ENCODE measurements at places on chromosomes 2 and 18.

- no peak for DNase-seq
These were observed 117.9 kb downstream of the HAUS1 start for GRCh38 chr18:46222093-46222492.

- DNase-seq, result no peak
These were observed 446 bp upstream of the RHBDD1 start for GRCh38 chr2:226835420-226835795.

- DNase-seq, result no peak
These were observed 20.6 kb downstream of the SMAD7 start for GRCh38 chr18:48929941-48930713.

- DNase-seq, result no peak
These were observed 11.4 kb upstream of the CIDEA start for GRCh38 chr18:12242658-12243260.

DNA sequence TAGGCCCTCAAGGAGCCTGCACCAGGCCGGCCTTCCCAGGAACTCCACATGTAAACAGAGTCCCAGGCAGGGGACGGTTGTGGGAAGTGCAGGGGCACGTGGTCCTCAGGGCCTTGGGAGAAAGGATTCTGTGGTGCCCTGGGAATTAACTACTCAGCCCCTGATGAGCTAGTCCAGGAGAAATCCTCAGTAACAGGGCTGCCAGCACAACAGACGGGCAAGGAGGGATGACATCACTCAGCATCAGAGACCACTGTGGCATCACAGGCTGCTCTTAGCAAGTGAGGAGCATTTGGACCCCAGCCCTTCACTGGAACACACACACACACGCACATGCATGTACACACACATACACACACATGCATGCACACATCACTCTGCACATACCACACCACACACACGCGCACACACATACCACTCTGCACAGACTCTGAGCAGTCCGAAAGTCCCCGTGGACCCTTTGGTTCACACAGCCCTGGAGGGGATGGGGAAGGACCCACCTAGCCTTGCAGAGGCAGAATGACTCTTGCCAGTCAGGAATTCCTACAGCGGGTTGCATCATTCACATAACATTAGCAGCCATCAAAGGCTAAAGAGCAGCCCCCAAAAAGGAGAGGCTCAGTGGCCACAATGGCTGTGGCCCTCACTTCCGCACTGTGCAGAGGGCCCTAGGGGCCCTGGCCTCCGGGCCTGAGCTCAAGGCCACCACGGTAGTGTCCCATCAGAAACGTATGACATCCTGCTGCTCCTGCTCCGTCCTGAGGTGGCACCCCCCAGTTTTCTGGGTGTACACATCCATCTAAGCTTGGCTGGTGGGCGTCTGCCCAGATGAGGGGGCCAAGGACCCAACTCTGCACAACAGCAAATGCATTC, 1.9 kb upstream of the NMUR1 start:
- no peak for DNase-seq

DNA sequence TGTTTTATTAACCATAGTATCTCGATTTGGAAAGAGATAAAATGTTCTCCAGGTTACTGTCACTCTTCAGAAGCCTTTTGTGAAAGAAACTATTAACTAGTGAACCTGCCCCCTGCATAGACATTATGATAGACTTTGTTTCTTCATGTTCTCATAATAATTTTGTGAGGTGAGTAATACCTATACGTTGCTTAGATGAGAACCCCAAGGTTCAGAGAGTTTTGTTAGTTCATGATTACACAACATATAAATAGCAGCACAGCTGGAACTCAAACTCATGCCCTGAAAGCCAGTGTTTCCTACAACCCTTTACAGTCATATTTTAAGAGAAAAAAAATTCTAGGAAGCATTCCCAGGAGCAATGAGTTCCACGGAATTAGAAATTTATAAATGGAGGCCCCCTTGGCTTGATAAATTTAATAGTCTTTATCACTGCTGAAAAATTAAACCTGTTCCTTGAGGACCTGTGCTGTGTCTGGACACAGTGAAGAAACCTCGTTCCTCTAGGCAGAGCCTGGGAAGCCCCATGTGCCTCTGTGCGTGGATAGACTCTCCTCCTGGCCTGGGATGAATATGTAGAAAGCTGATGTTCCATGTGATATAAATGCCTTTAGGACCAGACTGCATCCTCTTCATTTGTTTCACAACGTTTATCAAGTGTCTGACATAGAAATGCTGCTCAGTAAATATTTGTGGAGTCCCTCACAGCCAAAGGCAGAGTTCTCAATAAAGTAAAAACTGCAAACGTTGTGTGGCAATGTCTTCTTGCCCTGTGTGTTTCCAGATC, 1257.0 kb upstream of the GYPC start:
- DNase-seq, result no peak

- no peak for DNase-seq
These were observed 42.5 kb downstream of the PIGN start for GRCh38 chr18:62144338-62144737.

Measured in effector CD4-positive, alpha-beta T cell (primary cell).